Anterior cingulate cortex (tissue), 58 donors: ENCODE measurements at places on chromosomes 7 and 10.

GRCh38 chr10:124379609-124380193, 39.0 kb downstream of the OAT start:
- DNase-seq = no peak

DNA sequence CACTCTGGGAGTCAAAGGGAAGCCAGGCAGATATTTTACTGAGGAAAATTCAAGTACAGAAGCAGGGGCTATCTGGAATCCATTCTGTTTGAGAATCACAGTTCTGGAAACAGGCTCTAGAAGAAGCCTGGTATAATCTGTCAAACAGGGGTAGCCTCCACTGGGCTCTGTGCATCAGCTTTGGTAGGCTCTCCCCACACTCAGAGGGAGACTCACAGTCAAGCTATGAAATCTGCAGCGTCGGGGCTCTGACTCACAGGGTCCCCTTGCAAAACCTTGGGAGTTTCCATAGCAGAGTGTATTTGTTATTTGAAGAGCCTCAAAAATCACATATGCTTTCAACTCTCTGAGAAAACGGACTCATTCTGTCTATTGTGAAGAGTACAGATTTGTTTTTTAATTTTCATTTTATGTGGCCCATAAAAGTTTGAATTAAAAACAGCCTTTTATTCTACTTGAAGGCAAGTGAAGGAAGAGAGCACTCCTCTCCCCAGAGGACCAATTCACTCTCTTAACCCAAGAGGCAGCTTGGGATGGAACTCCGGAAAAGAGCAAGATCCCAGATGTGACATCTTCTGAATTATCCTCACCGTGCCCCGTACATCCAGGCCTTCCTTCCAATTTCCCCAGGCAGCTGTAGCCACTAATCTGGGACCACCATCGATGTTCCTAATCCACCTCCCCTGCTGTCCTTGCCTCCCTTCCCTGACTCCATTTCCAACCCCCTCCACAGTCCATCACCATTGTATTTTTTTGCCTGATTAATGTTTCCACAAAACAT, 590.9 kb upstream of the MGMT start:
- no peak for DNase-seq

DNA sequence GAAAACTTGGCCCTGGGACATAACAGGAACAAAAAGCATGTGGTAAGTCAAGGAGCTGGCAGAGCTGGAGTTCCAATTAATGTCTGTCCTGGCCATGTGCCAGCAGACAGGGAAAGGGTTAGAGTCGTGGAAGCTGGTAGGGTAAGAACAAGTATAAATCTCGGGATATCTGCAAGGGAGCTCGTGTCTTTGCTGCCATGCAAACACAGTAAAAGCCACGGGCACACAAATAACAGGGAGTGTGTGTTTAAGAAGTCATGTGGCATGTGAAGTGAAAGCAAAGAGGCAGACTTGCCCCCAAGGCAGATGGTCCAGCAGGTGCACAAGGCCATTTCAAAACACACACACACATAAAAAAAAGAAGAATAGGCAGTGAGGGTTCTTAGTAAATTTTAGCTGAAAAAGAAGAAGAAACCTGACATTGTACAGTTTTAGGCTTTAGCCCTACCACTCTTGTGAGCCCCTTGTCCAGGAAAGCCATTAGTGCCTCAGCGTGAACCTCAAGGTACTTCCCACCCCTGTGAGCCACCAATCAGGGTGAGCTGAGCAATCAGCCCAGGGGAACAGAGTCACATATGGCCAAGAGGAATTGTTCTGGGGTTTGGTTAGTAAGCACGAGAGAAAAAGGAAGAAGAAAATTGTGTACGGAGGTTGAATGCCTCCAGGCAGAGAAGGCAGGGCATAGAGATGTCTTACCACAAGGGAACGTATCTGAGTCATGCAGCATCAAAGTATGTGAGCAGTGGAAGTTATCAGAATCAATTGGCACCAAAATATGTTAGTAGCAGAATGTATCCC, 32.8 kb upstream of the ARHGAP12 start:
- DNase-seq = no peak

DNA sequence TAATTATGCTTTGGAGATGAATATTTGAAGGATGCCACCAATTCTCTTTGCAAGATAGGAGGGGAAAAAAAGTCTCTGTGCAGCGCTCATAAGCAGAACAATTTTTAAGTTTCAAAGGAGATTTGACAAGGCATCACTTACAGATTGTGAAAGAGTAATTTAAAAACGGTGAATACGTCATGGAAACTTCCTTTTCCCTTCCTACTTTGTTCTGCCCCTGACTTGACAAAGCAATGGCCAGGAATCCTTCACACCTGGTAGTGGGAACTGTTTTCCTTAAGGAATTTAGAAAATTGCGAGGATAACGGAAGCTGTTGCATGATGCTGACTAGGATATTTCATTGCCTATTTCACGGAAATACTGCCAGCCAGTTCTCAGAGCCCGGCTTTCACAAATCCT, 16.7 kb downstream of the FAM107B start:
- DNase-seq = no peak

DNA sequence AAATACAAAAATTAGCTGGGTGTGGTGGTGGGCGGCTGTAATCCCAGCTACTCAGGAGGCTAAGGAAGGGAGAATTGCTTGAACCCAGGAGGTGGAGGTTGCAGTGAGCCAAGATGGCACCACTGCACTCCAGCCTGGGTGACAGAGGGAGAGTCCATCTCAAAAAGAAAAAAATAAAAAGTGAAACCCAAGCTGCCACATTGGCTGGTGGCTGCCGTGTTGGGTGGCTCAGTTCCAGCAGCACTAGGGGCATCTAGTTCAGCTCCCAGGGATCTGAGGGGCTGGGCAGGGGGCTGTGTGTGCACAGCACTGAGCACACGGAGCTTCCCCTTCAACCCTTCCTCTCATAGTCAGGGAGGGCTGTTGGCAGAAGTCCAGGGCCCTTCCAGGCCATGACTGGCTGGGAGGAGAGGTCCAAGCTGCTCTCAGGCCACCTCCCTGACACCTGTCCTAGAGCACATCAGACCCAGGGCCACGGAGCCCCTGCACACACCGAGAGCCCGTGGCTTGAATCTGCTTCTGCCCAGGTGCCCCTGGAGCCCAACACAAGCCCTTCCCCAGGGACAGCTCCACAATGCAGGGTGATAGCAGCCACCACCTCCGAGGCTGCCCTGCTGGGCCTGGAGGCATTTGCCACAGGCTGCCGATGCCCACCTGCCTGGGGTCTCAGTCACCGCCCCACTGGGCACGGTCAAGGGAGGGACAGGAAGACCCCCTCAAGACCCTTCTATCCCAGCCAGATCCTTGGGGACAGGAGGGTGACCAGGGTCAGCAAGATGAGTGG, 47.3 kb downstream of the YKT6 start:
- DNase-seq = no peak

- DNase-seq = no peak
Measured at GRCh38 chr10:124886195-124886594, 55.7 kb upstream of the ZRANB1 start.

DNA sequence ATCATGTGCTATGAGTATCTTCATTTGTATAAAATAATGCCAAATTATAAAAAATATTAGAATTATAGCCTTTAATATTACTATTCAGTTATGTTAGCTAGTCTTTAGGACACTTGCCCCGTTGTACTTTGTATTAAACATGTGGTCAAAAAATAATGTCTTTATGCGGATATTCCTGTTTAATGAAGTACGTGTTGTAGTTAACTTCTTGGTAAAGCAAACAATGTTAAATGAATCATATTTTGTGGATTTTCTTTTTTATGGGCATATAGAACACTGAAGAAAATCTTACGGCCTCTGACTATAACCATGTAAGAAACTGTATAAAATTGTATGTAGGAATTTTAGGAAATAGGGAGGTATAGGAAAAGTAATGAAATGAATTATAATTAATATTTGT, 14.3 kb downstream of the GLCCI1 start:
- no peak for DNase-seq

DNA sequence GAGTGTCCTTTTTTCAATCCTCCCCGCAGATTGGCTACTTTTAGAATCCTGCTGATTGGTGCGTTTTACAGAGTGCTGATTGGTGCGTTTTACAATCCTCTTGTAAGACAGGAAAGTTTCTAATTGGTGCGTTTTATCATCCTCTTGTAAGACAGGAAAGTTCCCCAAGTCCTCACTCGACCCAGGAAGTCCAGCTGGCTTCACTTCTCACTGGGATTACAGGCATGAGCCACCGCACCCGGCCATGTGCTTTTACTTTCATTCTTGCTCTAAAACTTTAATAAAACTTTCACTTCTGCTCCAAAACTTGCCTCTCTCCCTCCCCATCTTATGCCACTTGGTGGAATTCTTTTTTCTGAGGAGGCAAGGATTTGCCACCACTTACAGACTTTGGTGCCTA, 17.0 kb upstream of the WAPL start:
- DNase-seq = no peak

DNA sequence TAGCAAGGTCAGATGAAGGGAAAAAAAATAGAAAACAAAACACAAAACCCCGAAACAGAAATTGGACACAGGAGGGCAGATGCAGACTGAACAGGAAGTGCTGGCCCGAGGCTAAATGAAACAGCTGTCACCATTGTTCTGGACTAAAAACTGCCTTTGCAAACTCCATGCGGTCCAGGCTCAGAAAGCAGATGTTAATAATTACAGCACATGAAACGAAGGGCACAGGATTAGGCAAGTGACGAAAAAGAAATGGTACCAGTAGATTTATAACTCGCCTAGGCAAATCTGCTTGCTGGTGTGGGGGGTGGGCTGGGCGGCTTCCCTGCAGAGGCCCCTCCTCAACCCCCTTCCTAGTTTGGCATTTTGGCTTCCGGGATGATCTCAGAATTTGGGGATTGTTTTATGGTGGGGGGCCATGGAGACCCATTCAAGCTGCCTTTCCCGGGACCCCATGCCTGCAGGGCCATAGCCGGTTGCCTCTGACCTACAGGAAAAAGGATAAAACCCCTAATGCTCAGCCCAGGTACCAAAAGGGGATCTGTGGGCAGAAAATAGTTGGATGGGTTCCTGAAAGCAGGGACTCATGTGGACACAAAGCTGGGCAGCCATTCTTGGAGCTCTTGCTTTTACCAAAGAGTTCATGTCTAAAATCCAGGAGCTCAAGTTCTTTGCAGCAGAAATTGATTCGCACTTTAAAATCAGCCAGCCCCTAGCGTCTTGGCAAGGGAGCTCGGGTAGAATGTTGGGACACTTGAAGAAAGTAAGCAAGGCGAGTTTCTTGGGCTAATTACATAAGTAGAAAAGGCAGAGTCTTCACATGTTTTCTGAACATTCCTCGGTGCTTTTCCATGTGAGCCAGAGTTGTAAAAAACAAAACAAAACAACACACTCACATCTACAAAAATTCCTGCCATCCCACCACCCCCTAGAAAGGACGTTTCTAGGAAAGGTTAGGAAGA, 39.0 kb upstream of the EMX2 start:
- no peak for DNase-seq

DNA sequence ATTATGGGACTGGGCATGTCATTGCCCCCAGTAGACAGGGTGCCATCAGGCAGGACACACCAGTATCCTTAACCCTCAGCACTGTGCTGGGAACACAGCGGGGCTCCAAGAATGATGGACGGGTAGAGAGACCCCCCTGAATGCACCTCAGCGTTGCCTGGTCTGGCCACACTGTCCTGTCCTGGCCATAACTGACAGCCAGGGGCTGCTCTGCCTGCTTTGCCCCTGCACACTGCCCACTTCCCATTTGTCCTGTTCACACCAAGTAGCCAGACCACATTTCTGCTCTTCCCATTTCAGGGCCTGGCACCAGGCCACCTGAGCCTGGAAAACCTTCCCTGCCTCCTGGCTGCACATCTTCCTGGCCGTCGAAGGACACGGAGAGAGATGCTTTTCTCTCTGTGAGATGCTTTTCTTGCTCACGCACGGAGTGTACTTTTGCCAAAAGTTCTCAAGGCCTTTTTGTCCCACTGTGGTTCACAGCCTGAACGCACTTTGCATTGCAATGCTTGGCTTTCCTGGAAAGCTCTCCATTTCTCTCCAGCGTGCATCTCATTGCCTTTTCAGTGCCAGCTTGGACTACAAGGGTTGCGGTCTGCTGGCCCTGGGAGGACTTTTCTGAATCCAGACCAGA, 131.0 kb upstream of the EEPD1 start:
- DNase-seq = peak; percentile 74

DNA sequence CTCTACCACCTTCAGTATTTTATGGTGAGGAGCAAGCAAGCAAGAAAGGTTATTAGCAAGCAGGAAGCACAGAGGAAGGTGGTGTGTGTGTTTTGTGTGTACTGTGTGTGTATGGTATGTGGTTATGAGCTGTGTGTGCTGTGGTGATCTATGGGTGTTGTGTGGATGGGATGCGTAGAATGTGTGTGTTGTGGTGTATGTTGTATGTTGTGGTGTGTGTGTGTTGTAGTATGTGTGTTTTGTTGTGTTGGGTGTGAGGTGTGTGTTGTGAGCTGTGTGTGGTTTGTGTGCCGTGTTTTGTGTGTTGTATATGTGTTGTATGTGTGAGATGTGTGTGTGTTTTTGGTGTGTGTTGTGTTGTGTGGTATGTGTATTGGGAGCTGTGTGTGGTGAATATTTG, 16.8 kb upstream of the IGFBP3 start:
- DNase-seq = no peak

- DNase-seq = no peak
Measured at GRCh38 chr10:10855151-10855581, 162.5 kb upstream of the CELF2 start.

DNA sequence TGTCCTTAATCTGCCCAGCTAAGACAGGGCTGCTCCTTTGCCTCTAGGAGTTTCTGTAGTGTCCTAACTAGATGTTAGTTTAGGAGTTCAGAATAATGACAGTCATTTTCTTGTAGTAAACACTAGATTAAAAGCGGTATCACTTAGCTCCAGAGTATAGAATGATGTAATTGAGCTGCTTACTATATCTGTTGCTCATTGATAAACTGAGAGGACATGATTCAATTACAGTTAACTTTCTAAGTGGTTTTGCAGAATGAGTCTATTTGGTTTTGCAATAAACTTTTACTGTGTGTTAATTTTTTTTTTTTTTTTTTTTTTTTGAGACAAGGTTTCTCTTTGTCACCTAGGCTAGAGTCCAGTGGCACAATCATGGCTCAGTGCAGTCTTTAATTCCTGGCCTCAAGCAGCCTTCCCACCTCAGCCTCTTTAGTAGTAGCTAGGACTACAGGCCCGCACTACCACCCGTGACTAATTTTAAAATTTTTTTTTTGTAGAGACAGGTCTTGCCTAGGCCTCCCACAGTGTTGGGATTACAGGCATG, 1.8 kb downstream of the STMP1 start:
- DNase-seq = no peak

DNA sequence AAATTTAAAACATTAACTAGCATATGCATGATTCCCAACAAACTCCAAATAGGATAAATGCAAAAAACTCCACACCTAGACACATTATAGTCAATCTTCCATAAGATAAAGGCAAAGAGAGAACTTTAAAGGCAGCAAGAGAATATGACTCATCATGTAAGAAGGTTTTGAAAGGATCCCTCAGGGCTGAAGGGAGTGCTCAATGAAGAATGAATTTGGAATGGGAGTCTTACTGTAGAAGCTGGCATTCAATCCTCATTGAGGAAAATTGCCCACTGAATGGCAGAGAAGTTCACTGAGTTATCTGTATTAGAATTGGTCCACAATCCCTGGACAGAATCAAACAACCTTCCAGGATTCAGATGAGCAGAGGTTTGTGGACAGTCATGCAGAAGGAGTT, 26.1 kb upstream of the ZNF365 start:
- DNase-seq = no peak
